ENCODE measurements at places on chromosomes 11 and 22.
A peak's percentile ranks its signal among the peaks of the same experiment; 100 is the strongest.

- no peak for DNase-seq
Observed at GRCh38 chr11:84501750-84502149, 1125.4 kb downstream of the DLG2 start.

DNA sequence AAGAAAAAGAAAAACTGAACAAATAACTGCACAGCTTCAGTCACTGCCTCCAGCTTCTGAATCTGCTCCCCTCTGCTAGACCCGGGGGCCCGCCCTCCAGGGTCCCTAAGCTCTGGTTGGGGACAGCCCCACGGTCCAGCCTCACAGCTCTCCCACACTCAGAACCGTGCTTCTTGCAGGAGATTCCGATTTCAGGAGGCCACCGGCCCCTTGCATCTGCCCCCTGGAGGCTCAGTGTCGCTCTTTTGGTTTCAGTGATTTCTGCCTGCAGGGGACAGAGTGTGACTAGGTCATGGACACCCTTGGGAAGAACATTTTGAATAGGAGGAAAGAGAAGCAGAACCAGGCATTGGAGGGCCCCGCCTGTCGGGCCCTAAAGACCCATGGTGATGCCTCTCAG lies 23.1 kb upstream of the RPS3 start:
- peak; percentile 61 for DNase-seq

- no peak for DNase-seq
Observed at GRCh38 chr11:75823946-75824345, 8.9 kb downstream of the UVRAG start.

DNA sequence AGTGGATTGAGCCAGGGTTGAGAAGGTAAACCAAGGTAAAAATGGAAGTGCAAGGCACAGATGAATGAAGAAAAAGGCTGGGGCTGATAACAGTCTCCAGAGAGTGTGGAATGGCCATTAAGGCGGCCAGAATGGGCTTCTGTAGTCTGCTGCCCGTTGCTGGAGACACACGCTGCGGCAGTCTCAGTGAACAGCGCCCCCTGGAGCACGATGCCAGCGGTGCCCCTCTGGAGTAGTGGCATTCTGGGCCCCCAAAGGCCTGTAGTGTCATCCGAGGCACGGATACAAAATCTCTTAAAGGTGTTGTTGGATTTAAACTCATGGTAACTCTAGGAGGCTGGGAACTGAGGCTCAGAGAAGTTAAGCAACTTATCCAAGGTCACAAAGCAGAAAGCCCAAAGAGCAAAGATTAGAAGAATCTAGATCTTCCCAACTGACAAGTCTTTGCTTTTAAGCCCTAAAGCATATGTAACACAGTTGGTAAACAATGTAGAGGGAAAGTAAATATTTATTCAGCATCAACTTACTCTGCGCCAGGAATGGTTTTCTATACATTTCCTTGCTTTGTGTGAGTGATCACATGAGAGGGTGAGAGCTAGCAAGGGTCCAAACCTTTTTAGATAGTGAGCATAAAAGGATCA lies 18.2 kb downstream of the KCNJ1 start:
- DNase-seq, result peak; percentile 55

DNA sequence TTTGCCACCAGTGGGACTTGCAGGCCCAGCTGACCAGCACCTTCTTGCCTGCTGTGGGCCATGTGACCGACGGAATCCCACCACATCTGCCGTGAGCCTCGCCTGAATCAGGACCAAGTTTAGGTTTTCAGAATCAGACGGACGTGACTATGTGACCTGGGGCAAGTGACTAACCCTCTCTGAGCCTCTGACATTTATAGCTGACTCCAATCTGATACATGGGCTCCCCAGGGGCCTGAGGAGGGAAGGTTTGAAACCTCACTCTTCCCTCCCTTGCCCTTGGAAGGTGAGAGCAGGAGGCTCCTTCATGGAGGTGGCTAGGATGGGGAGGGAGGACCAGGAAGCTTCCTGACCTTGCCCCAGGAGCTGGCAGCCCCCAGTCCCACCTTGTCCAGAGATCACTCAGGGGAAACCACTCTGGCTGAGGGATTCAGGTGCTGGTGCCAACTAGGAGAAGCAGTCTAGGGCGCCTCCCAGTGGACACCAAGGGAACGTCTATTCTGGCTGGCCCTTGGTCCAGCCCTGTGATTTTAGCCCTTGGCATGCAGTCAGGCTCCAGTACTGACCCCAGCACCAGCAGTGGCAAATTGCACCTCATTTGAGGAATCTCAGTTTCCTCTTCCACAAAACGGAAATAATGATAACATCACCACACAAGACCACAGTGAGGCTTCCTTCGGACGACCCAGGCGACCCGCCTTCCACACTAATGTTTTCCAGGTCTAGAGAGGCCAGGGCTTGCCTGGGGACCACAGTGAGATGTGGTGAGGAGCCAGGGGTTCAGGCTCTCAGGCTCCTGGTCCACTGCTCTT lies 47.2 kb upstream of the SYT7 start:
- DNase-seq, result peak; percentile 92

DNA sequence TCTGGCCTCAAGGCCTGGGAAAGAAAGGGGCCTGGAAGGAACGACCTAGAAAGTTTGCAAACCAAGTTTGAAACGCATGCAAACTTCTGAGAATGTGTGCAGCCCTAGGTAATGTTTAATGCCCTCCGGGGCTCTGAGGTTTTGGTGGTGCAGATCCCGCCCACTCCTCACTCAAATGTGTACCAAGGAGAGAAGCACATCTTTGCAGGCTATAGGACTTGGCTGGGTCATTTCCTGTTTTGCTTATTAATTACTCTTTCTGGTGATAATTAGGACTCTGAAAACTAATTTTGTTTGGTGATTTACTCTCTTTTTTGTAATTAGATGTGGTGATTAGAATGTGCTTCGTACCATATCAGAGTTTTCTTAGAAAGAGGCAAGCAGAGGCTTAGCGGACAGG lies 625.9 kb upstream of the CADM1 start:
- no peak for DNase-seq

All from HuH-7 (cell line).